PC-3 (cell line): ENCODE measurements at places on chromosomes 1 and 21. TPM values are rescaled to one million over a fixed set of nuclear protein-coding genes. Genes with fewer than 3 reads are reported as not detected.

GRCh38 chr21:41095983-41096382, 72.0 kb upstream of the BACE2 start:
- DNase-seq = no peak

ANKRD34A gene
- 0.29 and 2.8 TPM in 2 replicates for total RNA-seq

GRCh38 chr1:27574871-27575831, 28.8 kb downstream of the AHDC1 start:
- DNase-seq = peak; percentile 61

- no peak for DNase-seq
Observed at GRCh38 chr1:90273241-90273774, 278.4 kb downstream of the ZNF326 start.

GRCh38 chr1:6519935-6520671, 28.6 kb upstream of the PLEKHG5 start:
- no peak for DNase-seq
